Mucosa of descending colon (tissue), 3 donors: ENCODE measurements at places on chromosomes 11 and 22. TPM values are rescaled to one million over a fixed set of nuclear protein-coding genes. Genes with fewer than 3 reads are reported as not detected.
A peak's percentile ranks its signal among the peaks of the same experiment; 100 is the strongest.

GRCh38 chr11:61327669-61328071 lies 5.2 kb downstream of the DDB1 start:
- no peak for DNase-seq

The SLC25A45 gene
- total RNA-seq, result 10.1 TPM

The SMC1B gene
- total RNA-seq, result not detected

The SMTNL1 gene
- total RNA-seq, result not detected

The PARVB gene
- 35.7 TPM for total RNA-seq

The DDX25 gene
- 0.05 TPM for total RNA-seq

GRCh38 chr11:64267207-64267945 lies 16.0 kb downstream of the PLCB3 start:
- no peak for DNase-seq

The OR10A3 gene
- total RNA-seq, result not detected

The TRIM49 gene
- total RNA-seq, result not detected

DNA sequence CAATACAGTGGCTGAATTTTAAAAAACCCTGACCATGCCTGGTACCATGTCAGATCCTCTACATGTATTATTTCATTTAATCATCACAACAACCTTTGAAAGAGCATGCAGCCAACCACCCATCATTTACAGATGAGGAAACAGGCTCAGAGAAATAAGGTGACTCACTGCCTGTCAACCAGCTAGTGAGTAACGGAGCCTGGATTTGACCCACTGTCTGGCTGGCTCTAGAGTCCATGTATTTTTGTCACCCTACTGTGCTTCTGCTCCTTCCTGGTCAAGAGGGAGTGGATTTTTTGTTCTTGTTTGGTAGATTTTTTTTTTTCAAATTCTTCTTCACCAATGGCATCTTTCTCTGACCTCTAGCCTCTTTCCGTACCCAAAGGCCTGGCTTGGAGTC lies 77.4 kb downstream of the CWC15 start:
- no peak for DNase-seq

- DNase-seq, result no peak
Measured at GRCh38 chr11:65745049-65745448, 24.5 kb upstream of the RNASEH2C start.

- DNase-seq, result no peak
Measured at GRCh38 chr11:9688716-9689511, 25.0 kb downstream of the SWAP70 start.

DNA sequence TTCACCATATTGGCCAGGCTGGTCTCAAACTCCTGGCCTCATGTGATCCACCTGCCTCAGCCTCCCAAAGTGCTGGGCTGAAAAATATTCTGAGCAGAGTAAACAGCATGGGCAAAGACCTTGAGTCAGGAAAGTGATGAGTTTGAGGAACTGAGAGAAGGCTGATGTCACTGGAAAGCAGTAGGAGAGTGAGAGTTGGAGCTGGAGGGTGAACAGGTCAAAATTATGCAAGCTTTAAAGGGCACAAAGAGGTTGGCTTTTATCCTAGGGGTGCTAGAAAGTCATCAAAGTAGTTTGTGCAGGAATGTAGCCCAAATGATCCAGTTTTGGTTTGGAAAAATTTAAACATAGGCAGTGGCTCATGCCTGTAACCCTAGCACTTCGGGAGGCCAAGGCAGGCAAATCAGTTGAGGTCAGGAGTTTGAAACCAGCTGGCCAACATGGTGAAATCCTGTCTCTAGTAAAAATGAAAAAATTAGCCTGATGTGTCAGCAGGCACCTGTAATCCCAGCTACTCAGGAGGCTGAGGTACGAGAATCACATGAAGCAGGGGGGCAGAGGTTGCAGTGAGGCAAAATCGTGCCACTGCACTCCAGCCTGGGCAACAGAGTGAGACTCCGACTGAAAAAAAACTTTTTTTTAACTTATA lies 44.7 kb upstream of the CXCR5 start:
- DNase-seq, result no peak

- peak; percentile 55 for DNase-seq
Measured at GRCh38 chr22:20571531-20572007, 64.2 kb downstream of the MED15 start.

DNA sequence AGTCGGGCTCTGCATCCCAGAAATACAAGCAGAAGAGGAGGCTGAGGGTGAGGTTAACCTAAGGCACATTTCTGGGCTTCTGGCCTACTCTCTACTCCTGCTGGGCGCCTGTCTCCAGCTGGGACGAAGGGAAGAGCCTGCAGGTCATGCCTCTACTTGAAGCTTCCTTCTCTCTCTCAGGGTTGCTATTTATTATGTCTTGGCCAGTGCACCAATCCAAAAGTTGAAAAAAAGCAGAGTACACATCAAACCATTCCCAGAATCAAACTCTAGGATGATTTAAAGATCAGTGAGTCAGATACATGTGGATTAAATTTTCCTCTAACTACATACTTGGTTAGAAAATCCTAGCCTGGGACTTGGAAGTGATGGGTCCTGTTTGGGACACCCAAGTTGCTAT lies 60.2 kb upstream of the CDON start:
- no peak for DNase-seq

- DNase-seq, result no peak
Measured at GRCh38 chr11:65219930-65220213, 38.1 kb downstream of the CAPN1 start.

DNA sequence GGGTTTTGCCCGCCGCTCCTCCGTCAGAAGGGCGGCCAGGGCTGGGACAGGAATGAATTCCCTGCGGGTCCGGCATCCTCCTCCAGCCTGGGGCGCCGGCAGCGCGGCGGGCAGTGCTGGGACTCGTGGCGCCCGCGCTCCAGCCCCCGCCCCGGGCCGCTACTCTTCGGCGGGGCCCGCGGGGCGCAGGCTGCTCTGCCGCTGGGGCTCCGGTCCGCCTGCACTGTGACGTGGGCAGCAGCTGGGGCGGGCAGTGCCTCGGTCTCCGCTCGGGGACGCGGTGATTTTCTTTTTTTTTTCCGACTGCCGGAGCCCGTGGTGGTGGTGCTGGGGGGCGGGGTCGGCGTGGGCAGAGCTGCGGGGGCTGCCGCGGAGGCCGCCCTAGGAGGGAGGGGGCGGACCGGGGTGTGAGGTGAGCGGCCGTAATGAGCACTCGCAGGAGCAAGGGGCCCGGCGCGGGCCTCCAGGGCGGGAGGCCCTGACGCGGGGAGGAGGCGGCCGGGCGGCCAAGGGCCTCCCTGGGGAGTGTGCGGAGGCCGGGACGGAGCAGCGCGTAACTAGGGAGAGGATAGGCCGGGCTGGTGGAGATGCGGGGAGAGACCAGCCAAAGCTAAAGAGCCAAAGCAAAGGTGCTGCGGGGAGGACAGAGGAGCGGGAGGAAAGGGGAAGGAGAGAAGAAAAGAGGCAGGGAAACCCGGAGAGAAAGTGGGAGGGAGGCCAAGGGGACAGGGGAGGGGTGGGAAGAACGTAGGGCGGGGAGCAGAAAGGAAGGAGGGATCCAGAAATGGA lies 73.3 kb upstream of the ZBED5 start:
- peak; percentile 78 for DNase-seq

- DNase-seq, result no peak
Measured at GRCh38 chr22:33726294-33726734, 194.0 kb downstream of the LARGE1 start.

The MIAT gene
- 7.1 TPM for total RNA-seq

The RTN4RL2 gene
- total RNA-seq, result 0.73 TPM

- no peak for DNase-seq
Measured at GRCh38 chr11:114155116-114155515, 95.6 kb downstream of the ZBTB16 start.

DNA sequence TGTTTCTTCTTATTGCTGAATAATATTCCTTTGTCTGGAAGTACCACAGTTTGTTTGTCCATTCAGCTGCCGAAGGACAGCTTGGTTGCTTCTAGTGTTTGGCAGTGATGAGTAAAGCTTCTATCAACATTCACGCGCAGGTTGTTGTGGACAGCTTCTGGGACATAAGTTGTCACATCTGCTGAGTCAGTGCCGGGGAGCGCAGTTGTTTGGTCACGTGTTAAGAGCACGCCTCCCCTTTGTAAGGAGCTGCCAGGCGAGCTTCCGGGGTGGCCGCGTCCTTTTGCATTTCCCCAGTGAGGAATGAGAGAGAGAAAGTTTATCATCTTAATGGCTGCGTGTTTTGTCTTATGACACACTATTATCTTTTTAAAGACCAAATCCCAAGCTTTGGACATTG lies 30.3 kb downstream of the SAMM50 start:
- no peak for DNase-seq

DNA sequence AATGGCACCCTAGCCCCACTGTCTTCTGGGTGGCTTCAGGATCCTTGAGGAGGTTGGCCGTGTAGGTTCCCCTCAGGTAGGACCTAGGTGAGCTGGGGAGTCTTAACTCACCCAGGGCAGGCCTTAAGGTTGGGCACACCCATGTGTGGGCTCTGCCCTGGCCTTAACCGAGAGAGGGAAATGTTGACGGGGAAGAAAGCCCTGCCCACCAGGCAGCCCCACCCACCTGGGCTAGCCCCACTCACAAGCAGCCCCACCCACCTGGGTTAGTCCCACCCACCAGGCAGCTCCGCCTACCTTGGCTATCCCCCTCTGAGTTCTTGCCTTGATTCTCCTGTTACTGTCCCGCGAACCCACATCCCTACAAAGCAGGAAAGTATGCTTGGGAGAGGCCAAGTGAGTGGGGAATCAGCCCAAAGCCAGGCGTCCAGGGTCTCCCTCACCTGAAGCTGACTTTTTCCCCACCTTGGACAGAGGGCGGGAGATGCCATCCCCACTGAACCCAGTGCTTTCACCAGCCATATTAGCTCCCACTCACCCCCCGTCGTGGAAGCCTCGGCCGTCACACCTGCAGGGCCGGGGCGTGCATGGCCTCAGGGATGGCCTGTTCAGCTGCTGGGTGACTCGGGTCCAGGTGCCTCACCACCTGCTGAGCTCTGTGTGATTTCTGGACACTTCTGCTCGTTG lies at the start of gene MYEOV:
MYEOV (plus strand) TSS at position 337 of the 687 bp plus-strand sequence. CDS start 1,200 bp downstream, outside the sequence.
- DNase-seq, result peak; percentile 90

The BIRC2 gene
- total RNA-seq, result 45.2 TPM

- DNase-seq, result no peak
Measured at GRCh38 chr11:22860241-22860640, at the start of gene CCDC179. CCDC179 (minus strand) TSS chr11:22860474; CDS start chr11:22860421, 53 bp downstream.

GRCh38 chr11:75068559-75068958 lies 28.1 kb downstream of the OR2AT4 start:
- DNase-seq, result no peak

DNA sequence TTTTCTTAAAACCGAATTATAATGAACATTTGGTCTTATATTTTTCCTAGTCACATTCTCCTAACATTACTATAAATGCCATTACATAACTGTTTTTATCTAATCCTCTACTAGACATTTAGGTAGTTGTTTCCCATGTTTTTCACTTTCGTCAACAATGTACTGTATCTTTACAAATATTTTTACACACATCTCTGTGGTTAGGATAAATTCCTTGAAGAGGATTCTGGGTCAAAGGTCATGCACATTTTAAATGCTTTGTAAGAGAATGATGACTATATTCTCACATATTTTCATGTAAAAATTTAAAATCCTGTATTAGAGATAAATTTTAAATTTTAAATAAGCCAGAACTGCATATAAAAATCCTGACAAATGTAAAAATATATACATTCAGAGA lies 61.3 kb upstream of the CLNS1A start:
- no peak for DNase-seq

- DNase-seq, result no peak
Measured at GRCh38 chr11:130472434-130472961, 24.1 kb downstream of the ADAMTS15 start.

The PLAAT5 gene
- total RNA-seq, result 0.20 TPM

- peak; percentile 75 for DNase-seq
Measured at GRCh38 chr11:35943713-35944502, at the start of gene LDLRAD3. LDLRAD3 (plus strand) TSS chr11:35944062; CDS start chr11:35944099, 37 bp downstream.

The MS4A14 gene
- total RNA-seq, result 0.41 TPM

- DNase-seq, result no peak
Measured at GRCh38 chr22:43535741-43536140, 123.9 kb downstream of the MPPED1 start.

The CLMP gene
- total RNA-seq, result 84.9 TPM

The DEPDC7 gene
- total RNA-seq, result 7.4 TPM

- no peak for DNase-seq
Measured at GRCh38 chr11:2409611-2410468, 9.3 kb downstream of the TSSC4 start.

The CEP126 gene
- 7.4 TPM for total RNA-seq

The SCN3B gene
- 2.6 TPM for total RNA-seq

DNA sequence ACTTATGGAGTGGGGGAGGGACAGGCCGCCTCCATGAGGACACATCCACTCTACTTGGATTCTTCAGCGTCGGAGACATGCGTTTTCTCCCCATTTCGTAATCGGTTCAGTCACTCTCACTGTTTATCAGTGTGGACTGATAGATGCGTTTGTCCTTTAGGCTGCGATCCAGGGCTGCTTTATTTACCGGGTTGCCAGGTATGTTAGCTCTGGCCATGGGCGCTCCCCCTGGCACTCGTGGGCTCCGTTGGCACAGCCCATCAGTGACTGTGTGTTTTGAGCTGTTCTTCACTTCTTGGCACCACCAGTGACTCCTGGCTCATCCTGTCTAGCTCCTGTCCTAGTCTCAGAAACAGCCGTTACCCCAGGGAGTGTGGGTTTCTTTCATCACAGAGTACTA lies 1203.3 kb downstream of the BRD1 start:
- no peak for DNase-seq

The GLYAT gene
- not detected for total RNA-seq

DNA sequence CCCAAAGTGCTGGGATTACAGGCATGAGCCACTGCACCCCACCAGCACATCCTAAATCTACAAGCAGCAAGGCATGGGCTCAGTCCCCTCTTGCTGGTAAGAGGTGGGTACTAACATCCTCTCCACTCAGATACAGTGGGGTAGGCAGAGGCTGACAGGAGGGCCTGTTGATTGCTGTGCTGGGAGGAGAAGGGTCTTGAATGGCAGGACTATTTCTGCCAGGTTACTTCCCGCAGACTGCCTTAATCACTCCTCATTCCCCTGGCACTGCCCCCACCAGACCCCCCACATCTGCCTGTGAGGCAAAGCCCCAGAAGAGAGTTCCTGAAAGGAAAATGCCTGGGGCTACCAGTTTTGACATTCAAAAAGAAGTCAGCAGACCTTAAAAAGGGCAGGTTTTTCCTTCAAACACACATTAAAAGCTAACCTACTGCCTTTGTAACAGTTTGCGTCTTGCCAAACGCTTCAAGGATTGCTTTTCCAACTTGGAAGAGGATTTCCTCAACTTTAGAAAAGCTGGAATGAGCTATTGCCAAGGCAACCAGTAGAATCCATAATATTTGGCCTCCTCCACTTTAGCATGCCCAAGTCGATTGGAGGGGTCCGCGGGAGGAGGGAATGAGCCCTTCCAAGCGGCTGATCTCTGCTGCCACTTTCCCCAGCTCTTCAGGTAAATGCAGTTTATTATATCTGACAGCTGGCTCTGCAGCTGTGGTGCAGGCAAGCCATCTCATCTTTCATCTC lies 62.0 kb downstream of the FDX1 start:
- DNase-seq, result no peak

The VPREB1 gene
- total RNA-seq, result not detected

- no peak for DNase-seq
Measured at GRCh38 chr11:107413352-107413751, 44.3 kb downstream of the CWF19L2 start.

DNA sequence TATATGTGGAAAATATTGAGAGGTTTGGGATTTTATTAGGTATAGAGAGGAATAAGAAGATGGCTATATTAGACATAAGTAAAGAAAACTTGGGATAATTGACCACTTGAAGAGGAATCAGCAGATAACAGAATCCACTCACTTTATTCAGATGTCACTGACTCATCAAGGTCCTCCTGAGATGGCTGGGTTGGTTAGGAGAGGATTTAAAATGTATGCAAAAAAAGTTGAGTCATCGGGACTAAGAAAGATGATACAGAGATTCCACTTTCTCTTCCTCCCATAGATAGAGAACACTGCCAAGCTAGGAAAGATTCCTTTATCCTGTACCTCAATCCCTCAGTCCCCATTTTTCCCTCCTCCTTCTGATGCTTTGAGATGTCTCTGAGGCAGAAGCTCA lies at the start of gene OR6A2:
OR6A2 (minus strand) TSS at position 288 of the 400 bp plus-strand sequence. CDS start 3,981 bp downstream, outside the sequence.
- DNase-seq, result no peak
